Pancreas (tissue), 10 donors: ENCODE measurements at places on chromosomes 3 and 15. TPM values are rescaled to one million over a fixed set of nuclear protein-coding genes. Genes with fewer than 3 reads are reported as not detected.

ACAN gene
- total RNA-seq = 0.14 TPM

GOLGA8T gene
- total RNA-seq = not detected

HRG gene
- total RNA-seq = not detected

DGKG gene
- total RNA-seq = 0.85 TPM

ST3GAL6 gene
- 3.6 TPM for total RNA-seq

CCR3 gene
- total RNA-seq = not detected

PCOLCE2 gene
- 0.63 TPM for total RNA-seq

NGLY1 gene
- 19.9 TPM for total RNA-seq

C3orf20 gene
- 0.06 TPM for total RNA-seq

PLCB2 gene
- 23.5 TPM for total RNA-seq

ITIH4 gene
- total RNA-seq = 276 TPM

GOLGA6A gene
- not detected for total RNA-seq

BCL2A1 gene
- total RNA-seq = 0.20 TPM

HCN4 gene
- 0.26 TPM for total RNA-seq

CAND2 gene
- total RNA-seq = 2.6 TPM

TMEM207 gene
- total RNA-seq = not detected

GPR176 gene
- 0.16 TPM for total RNA-seq

CCDC54 gene
- total RNA-seq = not detected

COL8A1 gene
- 10.1 TPM for total RNA-seq

MESP1 gene
- total RNA-seq = 2.5 TPM

CCR2 gene
- total RNA-seq = 2.7 TPM

GHSR gene
- 0.22 TPM for total RNA-seq

PLCL2 gene
- total RNA-seq = 12.1 TPM

BRPF1 gene
- 10.8 TPM for total RNA-seq

PATL2 gene
- total RNA-seq = 0.93 TPM

TRPM7 gene
- 17.2 TPM for total RNA-seq

FILIP1L gene
- total RNA-seq = 37.7 TPM

TRAK1 gene
- total RNA-seq = 14.0 TPM

MINAR1 gene
- total RNA-seq = 1.6 TPM

RARB gene
- total RNA-seq = 0.66 TPM

MINDY2 gene
- total RNA-seq = 5.1 TPM

AHSG gene
- total RNA-seq = 0.12 TPM

KLHL25 gene
- total RNA-seq = 1.5 TPM

SEC62 gene
- 97.7 TPM for total RNA-seq

STAC gene
- 0.16 TPM for total RNA-seq

FMN1 gene
- total RNA-seq = 3.3 TPM

HGD gene
- 9.8 TPM for total RNA-seq

ADCY5 gene
- 10.4 TPM for total RNA-seq

CHRM5 gene
- not detected for total RNA-seq

TPRG1 gene
- total RNA-seq = not detected

EPM2AIP1 gene
- 8.7 TPM for total RNA-seq

STAB1 gene
- 8.2 TPM for total RNA-seq

CKMT1A gene
- total RNA-seq = 1.2 TPM

LMAN1L gene
- total RNA-seq = not detected

STT3B gene
- total RNA-seq = 61.5 TPM

THPO gene
- 0.54 TPM for total RNA-seq

PRRT3 gene
- total RNA-seq = 2.1 TPM
